Activated CD4-positive, CD25-positive, alpha-beta regulatory T cell (primary cell): ENCODE measurements at places on chromosomes 13 and 19.

DNA sequence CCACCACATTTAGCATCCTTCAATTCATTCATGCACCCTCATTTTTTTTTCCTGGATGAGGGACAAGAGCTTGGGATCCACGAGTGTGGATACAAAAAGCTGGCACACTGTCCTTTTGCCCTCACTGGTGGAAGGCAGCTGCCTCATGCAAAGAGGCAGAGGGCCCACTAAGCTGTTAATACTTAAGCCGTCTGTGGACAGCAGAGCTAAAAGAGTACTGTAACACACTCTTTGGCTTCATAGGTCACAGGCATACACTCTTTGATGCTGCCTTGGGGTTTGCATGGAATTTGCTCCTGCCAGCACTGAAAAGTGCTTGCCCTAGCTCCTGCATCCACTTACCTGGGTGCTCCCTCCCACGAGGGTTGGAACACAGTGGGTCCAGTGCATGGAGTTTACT, 978.4 kb upstream of the SPRY2 start:
- DNase-seq, result no peak

DNA sequence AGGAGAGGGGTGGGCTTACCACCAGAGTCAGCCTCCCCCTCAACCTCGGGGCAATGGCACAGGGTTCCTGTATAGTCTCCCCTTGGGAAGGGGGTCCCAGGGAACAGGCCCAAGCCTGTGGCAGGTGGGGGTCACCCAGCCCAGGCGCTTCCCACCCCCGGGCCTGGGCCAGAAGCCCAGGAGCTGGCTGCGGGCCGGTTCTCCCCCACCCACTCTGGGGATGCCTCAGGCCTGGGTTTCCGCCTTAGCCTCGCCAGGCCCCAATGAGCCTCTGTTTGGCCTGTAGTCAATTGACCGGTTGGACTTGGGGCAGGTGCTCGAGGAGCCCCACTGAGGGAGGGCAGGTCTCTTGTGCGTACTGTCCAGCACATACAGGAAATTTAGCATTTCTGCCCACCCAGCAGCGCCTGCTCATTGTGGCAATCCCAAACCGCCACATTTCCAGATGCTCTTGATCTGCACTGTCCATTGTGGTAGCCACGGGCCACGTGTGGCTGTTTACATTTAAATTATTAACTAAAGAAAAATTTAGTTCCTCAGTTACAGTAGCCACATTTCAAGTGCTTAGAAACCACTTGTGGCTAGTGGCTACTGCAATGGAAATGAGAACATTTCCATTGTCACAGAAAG, 9.9 kb downstream of the LYL1 start:
- no peak for DNase-seq

- DNase-seq, result no peak
Observed at GRCh38 chr19:49155005-49155819, at the start of gene HRC. Gene HRC, minus strand, starts transcription at chr19:49155396. Its CDS starts 159 bp downstream, at chr19:49155237.

GRCh38 chr13:60001889-60002288, 161.8 kb downstream of the DIAPH3 start:
- no peak for DNase-seq

DNA sequence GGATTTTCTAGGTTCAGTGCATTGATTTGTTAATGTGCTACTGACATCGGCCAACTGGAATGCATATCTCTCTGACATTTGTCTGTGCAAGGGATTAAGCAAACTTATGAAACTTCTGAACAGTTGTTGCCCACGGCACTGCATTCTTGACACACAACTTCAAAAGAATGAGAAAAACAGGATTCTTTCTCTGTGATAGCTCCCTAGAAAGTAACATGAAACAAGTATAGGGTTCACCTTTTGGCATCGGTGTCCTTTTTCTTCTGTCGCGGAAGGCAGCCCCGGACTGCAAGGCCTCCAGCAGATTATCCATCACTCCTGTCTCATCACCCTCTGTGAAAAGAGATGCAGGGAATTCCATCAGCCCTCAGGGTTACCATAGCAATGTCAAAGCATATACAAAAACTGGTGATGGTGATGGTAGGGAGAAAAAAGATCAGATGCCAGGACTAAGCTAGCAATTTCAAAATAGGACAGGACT, 389.2 kb downstream of the DIAPH3 start:
- no peak for DNase-seq

GRCh38 chr13:78046331-78046730, 127.7 kb upstream of the EDNRB start:
- DNase-seq, result no peak
